SK-N-DZ (cell line): ENCODE measurements at places on chromosomes 16 and 17.

- DNase-seq = no peak
Measured at GRCh38 chr16:49490321-49490705, 116.7 kb downstream of the C16orf78 start.

GRCh38 chr16:85310868-85311585 is 198.8 kb upstream of the CIBAR2 start:
- DNase-seq = no peak

- no peak for DNase-seq
Measured at GRCh38 chr16:70421014-70421413, 17.9 kb downstream of the ST3GAL2 start.

DNA sequence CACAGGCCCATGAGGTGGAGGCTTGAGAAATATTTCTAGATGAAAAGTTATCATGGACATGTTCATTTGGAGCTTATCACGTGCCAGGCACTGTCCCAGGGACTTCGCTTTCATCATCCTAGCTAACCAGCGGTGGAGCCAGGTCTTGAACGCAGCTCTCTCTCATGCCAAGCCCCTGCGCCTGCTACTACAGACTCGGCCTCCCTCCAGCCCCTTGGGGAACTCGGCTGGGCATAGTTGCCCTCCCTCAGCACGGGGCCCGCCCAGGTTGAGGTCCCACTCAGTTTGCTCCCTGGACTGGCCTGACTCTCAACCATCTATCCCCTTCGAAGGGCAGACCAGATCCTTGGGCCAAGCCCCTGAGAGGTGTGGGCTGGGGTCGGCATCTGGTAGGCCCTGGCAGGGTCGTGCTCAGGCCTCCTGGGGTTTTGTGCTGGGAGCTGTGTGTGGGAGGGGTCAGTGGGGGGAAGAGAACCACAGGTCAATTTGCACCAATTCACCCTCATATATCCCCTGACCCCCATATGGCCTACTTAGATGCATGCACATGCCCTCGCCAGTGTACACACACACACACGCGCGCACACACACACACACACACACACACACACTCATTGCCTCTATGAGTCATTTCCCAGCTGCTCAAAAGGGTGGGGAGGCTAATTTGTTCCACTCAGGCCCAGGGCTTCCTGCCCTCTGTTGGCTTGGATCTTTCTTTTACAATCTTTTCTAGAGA is 12.1 kb upstream of the SCN4A start:
- no peak for DNase-seq

DNA sequence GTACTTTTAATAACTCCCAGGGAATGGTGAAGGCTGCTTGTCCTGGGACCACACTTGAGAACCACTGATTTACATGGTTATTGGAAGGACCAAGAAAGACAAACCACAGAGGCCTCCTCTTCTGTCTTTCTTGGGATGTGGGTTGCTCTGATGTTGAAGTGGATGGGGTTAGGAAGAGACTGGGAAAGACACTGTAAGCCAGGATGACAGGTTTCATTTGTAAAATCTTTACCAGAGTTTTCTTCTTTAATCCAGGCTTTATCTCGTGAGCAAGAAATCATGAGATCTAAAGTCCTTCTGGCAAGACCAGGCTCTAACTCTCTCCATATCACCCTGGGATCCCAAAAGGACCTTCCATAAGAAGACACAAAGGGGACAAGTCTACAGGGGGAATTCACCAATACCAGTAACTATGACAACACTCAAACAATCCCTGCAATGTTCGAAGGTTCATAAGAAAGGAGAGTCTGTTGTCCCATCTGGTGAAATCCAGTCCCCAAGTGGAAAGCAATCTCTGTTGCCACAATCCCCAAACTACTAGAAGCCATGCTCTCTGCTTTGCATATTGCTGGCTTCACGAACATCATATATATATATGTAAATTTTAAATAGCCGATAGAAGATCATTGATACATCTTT is 44.8 kb upstream of the CDRT4 start:
- DNase-seq = no peak

- DNase-seq = peak; percentile 55
Measured at GRCh38 chr17:13569398-13570123, 32.2 kb downstream of the HS3ST3A1 start.

GRCh38 chr17:79400989-79401703 is 209.7 kb downstream of the RBFOX3 start:
- DNase-seq = peak; percentile 58

GRCh38 chr17:6815775-6816174 is 15.8 kb downstream of the TEKT1 start:
- no peak for DNase-seq

DNA sequence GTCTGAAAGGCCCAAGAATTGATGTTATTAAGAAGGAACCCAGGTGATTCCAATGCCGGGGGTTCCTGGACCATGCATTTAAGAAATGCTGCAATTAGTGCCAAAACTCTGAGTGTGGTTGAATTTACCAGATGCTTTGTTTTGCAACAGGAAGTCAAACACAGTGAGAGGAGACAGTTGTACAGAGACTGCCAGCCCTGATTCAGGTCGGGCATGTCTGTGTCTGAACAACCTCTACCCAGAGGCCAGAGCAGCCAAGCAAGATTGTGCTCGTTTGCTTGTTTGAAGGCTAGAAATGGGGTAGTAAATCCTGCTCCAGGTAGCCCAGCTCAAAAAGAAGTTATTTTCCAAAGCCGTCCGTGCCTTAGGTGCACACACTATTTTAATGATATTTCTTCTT is 412.4 kb upstream of the ERCC4 start:
- no peak for DNase-seq

DNA sequence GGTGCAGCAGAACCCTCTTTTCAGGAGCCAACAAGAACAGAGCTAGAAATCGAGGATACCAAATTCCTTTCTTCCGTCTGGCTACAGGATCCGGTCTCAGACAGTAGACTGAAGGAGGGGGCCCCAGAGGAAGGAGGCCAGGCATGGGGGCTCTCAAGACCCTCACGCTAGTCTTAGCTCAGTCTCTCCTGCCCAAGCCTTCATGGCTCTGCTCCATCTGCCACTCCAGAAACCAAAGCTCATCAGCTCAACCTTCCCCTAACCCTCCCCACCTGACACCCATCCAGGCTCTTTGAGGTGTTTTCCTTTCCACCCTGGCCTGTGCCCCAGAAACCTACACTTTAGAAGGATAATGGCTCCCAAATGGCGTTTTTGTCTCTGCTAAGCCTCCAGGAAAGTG is 6.2 kb upstream of the TMEM92 start:
- no peak for DNase-seq

GRCh38 chr16:69314534-69314933 is 3.4 kb downstream of the VPS4A start:
- DNase-seq = no peak

DNA sequence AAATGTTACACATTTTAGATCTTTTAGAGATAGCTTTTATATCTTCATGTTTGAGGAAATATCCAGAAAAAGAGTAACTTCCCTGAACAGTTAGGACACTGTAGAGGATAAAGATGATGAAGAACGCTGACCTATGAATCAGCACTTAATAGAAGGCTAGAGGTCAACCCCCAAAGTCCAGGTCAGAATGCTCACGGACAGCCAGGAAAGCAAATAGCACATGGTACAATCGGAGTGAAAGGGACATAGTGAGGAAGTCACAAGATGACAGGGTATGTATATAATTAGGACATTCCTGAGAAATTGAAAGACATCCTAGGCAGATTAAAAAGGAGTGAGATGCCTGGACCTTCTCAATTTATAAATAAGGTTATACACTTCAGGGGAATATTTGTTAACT is 55.1 kb upstream of the CNTNAP4 start:
- DNase-seq = peak; percentile 30

DNA sequence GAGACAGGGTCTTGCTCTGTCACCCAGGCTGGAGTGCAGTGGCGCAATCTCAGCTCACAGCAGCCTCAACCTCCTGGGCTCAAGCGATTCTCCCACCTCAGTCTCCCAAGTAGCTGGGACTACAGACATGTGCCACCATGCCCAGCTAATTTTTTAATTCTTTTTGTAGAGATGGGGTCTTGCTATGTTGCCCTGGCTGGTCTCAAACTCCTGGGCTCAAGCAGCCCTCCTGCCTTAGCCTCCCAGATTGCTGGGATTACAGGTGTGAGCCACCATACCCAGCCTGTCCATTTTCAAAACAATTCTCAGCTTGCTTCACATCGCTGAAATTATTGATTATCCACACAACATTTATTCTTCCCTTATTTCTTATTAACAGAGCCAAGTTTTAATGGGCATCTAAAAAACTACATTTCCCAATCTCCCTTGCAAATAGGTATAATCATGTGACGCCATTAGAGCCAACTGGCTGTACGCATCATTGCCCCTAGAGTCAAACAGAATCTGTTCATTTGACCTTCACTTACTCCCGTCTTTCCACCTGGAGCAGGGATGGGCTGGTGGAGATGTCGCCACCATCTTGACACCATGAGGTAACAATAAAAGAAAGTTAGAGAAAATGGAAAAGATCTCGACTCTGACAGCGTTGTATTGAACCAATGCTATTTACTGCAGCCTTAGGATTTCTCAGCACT is 148.0 kb upstream of the FOXF1 start:
- DNase-seq = no peak

DNA sequence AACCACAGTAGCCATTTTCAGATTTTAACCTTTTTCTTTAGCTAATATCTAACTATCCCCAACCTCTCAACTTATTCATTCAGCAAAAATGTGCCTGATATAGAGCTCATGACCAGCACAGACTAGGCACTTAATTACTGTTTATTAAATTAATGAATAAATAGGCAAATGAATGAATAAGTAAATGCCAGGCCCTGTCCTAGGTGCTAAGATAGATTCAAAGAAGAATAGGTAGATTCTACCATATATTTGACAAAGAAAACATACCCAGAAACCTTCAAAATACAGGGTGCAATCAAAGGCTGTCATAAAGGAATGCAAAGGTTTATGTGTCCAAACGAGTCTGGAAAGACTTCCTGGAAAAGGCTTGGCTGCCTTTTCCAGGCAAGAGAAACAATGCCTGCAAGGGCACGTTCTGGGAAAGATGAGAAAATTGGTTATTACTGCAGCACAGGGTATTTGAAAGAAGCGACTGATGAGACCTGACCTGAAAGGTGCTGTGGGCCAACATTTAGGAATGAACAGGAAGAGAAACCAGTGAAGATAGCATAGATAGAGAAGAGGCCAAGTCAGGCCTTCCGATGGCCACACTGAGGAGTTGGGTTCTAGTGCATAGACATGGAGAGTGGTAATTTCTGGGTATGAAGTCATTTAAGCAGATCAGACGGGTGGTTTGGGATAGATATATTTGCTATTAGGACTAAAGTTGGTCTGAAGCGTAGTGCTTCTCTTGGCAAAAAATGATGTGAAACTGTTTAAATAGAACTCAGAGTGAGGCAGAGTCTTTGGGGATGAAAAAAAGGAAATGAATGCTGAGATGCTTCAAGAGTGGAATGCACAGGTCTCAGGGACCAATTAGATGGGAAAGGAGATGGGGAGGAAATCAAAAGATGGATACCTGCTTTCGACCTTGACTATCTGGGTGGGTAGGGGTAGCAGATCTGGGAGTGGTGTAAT is 11.4 kb upstream of the CCL2 start:
- no peak for DNase-seq

- no peak for DNase-seq
Measured at GRCh38 chr17:72575542-72576233, 454.9 kb downstream of the SOX9 start.

DNA sequence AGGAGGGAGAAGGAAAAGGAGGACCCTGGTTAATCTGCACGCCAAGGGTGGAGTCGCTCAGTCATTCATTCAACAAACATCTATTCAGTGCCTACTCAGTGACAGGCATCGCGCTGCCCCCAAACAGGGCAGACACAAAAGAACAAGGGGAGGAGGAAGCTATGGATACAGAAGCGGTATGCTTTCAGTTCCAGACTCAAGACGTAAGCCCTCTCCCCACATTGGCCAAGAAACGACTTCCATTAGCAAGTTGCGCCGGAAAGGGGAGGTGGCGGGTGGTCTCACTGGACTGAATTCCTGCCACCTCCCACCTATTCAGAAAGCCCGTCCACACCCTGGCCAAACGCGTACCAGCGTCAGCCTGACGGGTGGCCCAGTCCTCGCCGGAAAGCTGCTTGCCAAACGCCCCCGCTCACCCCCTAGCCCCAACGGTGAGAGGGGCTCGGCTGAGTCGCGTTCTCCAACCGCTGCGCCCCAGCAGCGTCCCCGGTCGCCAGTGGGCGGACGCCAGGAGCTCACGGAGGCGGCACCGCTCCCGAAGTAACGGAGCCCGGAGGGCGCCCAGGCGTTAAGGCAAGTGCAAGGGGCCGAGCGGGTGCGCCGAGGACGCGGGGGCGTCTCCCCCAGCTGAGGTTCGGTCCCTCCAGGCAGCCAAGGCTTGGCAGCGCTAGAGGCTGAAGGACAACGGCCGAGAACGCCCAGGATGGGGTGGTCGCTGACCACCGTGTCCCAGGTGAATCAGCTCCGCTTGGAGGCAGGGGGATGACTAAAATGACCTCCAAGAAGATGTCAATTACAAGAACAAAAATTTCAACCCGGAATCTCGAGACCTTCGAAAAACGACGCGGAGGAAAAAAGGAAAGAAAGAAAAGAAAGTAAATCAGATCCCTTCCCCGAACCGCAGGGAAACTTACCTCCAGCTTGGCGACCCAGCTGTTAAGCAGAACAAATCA is 470.7 kb downstream of the SOX9 start:
- no peak for DNase-seq

DNA sequence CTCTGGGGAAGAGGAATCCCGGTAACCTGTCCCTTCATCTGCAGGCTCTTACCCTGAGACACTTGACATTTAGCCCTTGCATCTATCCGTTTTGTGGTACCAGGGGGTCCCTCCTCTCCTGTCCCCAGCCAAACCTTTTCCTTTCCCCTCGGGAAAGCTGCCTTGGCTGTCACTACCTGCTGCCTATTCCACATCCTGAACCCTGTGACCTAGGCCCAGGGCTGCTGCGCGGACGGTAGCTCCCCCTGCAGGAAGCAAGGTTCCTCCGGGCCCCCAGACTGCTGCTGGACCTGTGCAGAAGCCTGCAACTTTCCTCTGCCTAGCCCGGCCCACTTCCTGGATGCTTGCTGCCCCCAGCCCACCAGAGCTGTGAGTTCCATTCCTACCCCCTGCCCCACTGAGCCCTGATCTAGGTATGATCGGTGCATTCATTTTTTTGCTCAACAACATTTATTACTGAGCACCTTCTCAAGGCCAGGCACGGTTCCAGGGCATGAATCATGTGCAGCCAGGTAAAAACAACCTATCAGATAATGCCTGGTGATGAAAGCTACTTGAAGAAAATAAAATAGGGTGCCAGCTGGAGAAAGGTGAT is 10.5 kb upstream of the ALDOA start:
- DNase-seq = peak; percentile 52

DNA sequence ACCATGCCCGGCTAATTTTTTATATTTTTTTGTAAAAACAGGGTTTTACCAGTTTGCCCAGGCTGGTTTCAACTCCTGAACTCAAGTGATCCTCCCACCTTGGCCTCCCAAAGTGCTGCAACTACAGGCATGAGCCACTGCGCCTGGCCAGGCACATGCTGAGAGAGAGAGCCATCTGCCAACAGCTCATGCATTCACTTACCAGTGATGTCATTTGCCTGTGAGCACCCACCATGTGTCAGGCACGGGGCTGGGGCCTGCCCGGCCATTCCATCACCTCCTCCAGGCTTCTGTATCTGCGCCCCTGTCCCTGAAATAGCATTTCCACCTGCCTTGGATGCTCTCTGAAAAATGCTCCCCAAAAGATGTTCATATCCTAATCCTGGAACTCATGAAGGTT is 43.6 kb upstream of the PEMT start:
- DNase-seq = peak; percentile 40
